ENCODE measurements at places on chromosomes 6 and 20.

DNA sequence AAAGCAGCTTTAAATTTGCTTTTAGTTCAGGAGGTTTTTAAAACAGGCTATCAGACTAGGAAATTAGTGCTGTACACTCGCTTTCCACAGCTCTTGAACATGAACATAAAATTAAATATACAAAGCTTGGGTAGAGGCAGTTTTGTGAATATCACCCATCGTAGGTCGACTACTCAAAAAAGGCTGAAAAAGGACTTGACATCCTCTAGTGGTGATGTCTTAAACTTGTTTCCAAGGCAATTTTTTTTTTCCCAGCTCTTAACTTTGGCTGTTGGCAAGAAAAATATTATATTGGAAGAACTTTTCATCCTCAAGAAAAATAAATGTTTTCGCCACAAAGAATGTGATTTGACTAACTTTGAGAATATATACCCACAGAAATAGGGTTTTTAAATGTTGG lies 2.9 kb downstream of the MAP7 start:
- DNase-seq = no peak

DNA sequence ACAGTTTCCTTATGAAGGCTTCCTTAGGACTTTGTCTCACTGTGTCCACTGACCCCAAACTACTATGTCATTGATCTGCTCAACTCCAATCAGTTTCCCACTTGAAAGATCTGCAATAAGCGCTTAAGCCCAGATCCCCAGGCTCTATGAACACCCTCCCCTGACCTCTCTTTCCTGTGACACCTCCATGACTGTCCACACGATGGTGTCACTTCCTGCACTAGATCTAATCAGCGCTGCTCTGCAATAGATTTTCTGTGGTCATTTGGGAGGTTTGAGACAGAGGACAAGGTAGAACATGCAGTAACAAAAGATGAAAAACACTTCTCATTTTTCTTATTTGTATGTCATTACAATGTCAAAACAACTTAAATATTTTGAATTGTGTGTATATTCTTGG lies 304.6 kb upstream of the AGPAT4 start:
- DNase-seq = no peak

DNA sequence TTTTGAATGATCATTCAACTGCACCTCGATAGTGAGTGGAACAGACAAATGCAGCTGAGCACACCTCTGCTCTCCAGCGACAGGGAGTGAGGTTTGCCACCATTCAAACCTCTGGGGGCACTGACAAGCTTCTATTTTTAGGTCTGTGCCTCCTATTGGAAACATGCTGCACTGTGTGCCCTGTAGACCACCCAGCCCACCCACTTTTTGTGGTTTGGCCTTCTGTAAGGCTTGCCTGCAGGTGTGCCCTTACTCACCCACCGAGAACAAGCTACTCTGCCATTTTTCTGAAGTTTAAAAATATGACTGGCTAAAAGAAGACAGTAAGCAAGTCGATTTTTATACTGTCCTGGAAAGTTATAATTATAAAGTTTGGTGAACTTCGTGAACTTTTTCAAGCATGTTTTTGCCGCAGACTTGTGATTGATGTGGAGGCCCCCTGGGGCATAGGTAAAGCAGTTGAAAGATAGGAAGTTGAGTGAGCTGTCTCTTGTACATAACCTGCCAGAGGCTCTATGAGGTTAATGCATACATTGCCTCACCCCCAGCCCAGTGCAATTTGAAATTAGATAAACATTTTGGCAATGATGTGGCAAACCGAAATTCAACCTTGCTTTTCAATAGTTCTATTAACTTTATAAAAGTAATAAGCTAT lies 53.8 kb downstream of the ADGRG6 start:
- DNase-seq = no peak

DNA sequence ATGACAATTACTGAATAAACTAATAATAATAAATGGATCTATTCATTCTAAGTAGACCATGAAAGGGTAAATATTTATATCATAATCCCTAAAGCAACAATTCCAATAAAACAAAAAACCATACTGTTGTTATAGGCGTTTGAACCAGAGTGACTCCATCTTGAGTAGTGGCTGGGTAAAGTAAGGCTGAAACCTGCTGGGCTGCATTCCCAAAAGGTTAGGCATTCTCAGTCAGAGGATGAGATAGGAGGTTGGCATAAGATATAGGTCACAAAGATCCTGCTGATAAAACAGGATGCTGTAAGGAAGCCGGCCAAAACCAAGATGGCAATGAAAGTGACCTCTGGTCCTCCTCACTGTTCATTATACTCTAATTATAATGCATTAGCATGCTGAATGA lies 8.3 kb downstream of the OR2H1 start:
- DNase-seq = no peak

GRCh38 chr6:138677538-138677937 lies 96.0 kb upstream of the CCDC28A start:
- DNase-seq = no peak

- no peak for DNase-seq
Observed at GRCh38 chr6:155171747-155172449, 91.9 kb upstream of the CLDN20 start.

DNA sequence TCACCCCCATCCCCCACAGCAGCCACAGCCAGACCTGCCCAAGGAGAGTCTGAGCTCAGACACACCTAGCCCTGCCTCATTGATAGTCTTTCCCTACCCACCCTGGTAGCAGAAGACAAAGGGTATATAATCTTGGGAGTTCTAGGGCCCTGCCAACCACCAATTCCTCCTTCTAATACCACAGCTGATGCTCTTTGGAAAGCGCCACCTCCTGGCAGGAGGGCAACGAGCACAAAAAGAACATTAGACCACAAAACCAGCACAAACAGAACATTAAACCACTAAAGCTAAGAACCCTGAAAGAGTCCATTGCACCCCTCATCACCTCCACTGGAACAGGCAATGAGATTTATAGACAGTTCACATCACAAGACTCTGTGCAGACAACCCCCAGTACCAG lies 195.8 kb upstream of the FUT9 start:
- no peak for DNase-seq

GRCh38 chr6:142645663-142646062 lies 299.3 kb downstream of the HIVEP2 start:
- DNase-seq = no peak

GRCh38 chr20:49690899-49691620 lies 22.6 kb downstream of the B4GALT5 start:
- no peak for DNase-seq

- no peak for DNase-seq
Observed at GRCh38 chr6:152952866-152953509, 29.9 kb downstream of the FBXO5 start.

- DNase-seq = no peak
Observed at GRCh38 chr6:91081452-91082067, 494.7 kb upstream of the MAP3K7 start.

DNA sequence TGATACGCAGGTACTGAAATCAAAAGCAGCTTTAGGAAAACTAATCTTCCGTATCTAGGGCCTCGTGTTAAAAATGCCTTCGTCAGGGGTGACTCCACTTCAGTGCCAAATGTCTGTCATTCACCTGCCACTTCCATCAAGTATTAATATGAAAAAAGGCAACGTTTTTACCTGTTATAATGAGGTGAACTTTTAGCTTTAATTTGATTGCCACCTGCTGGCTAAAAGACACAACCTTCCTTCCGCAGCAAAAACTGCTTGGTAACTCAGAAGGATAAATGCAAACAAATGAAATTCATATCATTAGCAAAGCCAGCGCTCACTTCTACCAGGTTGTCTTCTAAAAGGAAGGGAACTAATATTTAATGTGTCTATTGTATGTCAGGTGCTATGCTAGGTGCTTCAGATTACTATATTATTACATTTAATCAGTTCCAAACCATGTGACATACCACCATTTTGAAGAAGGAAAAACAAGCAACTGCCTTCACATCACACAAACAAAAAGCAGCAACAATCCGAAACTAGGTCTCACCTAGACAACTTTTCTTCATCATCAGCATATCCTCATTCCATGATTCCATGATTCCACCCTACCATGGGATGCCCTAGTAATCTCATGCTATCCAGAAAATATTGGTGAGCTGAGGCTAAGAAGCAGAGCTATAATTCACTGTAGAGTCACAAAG lies 20.6 kb upstream of the ARHGAP18 start:
- DNase-seq = peak; percentile 21

DNA sequence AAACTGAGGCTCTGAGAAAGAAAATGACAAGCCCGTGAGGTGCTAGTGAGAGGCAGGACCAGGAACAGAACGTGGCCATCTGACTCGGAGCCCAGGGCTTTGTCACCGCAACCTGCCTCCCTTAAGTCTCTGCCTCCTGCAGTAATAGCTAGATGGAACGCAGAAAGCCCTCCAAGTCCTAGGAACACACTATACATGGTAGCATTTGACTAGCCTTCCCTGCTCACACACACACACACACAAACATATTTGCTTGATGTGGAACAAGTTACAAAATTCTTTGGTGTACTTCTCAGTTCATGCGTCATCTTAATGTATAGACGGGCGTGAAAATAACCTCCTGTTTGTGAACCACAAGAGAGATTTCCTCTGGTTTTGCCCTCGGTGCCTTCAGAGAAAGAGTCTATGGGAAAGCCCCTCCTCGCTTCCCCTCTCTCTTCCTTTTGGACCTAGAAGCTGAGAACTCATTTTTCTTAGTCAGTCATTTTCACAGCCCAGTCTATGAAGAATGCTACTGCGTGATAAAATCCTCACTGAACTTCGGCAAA lies 38.8 kb downstream of the C6orf52 start:
- DNase-seq = no peak

DNA sequence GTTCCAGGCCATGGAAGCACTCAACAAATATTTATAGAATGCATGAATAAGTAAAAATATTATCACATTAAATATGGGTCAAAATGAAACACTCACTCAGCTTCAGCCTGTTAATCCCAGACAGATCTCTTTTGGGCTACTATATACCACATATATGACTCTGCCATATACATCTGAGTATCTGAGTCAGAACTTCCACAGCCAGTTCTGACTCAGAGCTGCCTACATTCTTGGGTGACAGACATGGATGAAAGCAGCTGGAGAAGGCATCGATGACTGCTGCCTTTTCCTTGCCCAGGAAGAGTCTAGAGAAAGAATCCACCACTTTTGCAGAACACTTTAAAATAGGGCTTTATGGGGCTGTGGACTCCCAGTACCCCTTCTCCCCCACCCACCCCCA lies 11.5 kb upstream of the PDYN start:
- DNase-seq = no peak

DNA sequence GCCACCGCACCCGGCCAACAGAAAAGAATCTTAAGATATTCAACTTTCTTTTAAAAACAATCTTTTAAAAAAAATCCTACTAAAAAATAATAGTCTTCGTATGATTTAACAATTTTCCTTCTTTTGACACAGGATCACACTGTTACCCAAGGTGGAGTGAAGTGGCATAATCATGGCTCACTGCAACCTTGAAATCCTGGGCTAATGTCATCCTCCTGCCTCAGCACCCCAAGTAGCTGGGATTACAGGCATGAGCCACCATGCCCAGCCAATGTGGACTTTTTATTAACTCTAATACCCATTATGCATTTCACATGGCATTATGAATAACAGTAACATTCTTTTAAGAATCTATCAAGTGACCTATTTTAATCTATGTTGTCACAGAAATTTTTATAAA lies 20.8 kb downstream of the RBM39 start:
- no peak for DNase-seq

All from activated CD4-positive, alpha-beta T cell treated with anti-CD3 and anti-CD28 coated beads, Interleukin-2, amount 50 U/mL, for 4 hours (primary cell).